ENCODE measurements at places on chromosomes 7 and 10. TPM values are rescaled to one million over a fixed set of nuclear protein-coding genes. Genes with fewer than 3 reads are reported as not detected.

The RHBDD2 gene
- total RNA-seq, result 10.8 TPM

DNA sequence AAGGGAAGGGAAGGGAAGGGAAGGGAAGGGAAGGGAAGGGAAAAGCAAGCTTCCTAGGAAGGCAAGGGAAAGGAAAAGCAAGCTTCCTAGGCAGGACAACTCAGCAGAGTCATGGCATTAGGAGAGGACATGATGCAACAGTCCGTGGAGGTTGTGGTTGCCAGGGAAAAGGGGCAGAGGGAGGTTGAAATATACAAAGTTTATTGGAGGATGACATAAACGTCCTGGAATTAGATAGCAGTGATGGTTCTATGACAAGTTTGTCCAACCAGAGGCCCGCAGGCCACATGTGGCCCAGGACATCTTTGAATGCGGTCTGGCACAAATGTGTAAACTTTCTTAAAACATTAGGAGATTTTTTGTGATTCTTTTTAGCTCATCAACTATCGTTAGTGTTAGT lies 59.8 kb upstream of the OPN4 start:
- DNase-seq, result no peak

The TMEM229A gene
- total RNA-seq, result not detected

DNA sequence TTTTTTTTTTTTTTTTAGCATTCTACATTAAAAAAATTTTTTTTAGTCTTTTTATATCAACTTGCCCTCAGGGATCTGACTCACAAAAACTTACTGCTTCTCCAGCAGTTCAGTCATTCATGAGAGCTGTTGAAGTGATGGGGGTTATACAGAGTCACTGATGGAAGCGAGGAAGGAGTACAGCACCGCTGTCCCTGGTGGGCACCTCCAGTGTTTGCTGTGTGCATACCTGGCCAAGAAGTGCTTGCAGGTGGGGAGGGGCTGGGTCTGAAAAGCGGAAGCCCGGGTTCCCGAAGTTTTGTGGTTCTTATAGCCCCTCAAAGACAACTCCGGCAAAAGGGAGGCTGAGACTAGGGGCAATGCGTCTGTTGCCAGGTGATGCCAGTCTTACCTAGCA lies 46.2 kb downstream of the MINDY4 start:
- DNase-seq, result peak; percentile 49

The TRIM8 gene
- total RNA-seq, result 31.1 TPM

The ZNF479 gene
- total RNA-seq, result not detected

The GNAI1 gene
- total RNA-seq, result 89.5 TPM

DNA sequence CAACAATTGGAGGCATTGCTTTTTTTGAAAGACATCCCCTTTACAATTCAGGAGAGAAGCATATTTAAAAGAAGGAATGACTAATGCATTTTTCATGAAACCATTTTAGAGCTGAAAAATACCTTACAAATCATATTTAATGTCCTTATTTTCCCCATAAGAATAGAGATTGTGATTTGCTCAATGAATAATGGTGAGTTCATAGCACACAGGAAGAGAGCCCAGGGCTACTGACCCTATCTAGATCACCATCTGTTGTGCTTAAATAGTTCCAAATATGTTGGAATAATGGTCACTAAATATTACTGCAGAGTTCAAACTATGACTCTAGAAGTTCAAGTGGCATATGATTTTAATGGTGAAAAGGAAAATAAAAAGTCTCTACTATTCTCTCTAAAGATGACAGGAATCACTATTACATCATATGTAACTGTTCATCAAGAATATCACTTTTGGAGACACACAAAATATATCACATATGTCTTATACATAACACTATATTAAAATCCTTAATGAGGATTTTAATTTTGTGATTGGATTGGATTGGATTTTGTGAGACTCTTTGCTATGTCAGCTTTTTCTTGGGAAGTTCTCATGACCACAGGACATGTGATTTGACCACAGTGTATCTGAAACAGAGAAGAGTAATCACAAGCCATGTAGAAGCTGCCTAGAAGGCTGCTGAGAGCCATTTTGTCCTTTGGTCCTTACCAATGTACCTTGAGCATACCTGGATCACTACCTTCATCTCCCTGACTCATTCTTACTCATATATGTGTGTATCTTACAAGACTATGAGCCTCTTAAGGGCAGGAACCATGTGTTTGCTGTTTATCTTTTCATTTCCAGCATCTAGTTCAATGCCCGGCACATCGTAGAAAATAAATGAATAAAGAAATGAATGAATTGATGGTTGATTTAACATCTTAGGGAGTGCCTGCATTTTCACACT lies 26.4 kb downstream of the SLC16A9 start:
- peak; percentile 61 for DNase-seq

DNA sequence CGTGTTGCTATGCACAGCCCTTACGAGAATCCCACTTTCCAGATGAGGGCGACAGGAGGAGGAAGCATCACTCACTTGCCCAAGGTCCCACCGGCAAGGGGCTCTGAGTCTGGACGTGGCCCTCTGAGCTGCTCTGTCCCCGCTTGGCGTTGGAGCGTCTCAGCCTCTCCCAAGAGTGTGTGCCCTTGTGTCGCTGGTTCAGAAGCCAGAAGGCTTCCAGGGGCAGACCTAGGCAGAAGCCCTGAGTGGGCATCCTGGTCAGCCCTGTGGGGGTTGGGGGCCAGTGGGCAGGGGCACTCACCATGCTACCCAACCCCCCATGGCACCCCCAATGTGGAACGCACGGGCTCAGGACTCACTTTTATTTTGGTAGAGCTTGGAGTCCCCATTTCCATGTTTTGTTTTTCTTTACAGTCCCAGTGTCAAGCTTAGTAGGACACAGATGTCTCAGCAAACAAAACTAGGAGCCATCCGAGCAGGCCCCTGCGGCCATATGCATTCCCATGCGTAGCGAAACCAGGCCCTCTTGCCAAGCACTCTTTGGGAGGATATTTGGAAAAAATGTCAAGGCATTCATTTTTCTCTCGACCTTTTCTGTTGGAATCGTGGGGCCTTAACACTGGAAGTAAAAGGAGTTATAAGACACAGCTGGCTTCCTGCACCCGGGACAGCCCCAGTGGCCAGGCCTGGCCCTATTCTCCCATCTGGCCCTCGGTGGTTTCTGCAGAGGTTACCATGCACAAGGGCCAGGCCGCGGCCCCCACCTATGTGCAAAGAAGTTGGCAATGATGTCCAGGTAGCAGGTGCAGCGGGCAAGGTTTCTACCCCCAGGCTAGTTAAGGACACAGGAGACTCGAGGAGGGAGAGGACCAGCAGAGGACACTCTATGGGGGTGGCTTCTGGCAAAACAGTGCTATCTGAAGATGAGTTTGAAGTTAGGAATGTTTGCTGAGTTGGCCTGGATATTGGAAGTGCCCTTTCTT lies 97.0 kb downstream of the LHPP start:
- DNase-seq, result no peak

DNA sequence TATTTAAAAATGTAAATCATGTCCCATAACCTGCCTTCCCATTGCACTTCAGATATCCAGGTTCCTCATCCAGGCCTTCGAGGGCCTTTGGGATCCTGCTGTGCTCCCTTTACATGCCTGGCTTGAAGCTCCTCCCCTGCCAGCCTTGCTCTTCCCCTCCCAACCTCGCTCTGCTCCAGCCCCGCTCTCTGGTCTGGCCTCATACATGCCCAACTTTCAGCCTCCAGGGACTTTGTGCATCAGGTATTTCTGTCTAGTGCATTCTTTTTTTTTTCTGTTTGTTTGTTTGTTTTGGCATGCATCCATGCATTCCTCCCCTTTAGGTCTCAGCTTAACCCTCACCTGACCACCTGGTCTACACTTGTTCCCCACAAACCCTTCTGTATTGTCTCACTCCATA lies 160.3 kb downstream of the SNX10 start:
- DNase-seq, result no peak

DNA sequence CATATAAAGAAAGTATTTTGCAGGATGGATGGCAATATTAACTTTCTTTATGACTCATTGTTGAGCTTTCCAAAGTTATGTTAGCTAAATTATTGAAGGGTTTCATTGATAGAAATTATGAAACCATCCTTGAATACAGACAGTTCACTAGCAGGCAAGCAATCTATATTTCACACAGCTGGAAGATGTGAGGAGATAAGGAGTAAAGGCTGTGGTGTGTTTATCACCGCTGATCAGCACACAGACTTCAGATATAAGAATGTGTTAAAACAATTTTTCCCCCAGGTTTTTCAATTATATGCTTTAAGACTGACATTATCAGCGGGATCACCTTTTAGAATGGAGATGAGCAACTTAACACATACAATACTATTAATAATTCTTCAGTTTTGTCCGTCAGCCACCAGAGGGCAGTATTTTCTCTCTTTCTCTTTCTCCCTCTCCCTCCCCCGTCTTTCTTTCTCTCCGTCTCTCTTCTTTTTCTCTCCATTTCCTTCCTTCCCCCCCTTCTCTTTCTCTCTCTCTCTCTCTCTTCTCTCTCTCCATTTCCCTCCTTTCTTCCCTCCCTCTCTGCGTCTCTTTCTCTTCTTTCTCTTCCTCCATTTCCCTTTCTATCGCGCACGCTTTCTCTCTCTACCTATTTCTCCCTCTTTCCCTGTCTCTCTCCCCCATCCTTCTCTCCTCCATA lies 62.9 kb upstream of the FAM171A1 start:
- peak; percentile 33 for DNase-seq

DNA sequence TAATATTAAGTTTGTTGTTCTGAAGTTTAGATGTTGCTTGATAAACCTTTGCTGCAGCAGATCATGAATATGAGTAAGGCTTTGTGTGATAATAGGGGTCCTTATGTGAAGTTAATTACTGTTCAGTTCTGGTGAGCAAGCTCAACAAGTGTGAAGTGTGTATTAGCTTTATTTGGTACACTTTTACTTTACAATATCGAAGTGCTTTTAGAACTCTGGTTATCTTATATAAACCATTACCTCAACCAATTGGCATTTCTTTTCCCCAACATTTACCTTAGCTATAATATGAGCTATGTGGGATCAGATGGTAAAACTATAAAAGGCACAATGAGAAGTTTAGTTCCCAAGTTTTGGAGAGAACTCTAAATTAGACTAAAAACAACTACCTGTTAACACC lies 127.6 kb downstream of the LCOR start:
- no peak for DNase-seq

The UPK3B gene
- total RNA-seq, result 0.26 TPM

The RAMP3 gene
- not detected for total RNA-seq

GRCh38 chr7:99596408-99596955 lies 1.6 kb upstream of the TMEM225B start:
- no peak for DNase-seq

DNA sequence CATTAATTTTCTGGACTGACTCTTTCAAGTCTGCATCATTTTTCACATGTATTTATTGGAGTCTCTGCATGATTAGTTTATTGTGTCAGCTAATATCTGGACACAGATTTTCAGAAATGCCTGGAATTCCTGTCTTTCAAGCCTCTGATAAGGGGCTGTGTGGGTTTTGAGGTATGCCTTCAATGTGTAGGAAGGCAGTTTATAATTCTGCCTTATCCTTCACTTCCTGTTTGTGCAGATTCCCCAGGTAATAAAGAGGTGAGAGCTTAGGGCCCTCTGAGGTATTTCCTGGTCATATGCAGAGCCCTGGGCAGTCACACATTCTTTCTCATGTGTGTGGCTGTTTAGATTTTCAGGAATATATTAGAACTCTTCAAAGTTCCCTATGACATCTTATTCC lies 79.4 kb upstream of the PRKCQ start:
- peak; percentile 10 for DNase-seq

DNA sequence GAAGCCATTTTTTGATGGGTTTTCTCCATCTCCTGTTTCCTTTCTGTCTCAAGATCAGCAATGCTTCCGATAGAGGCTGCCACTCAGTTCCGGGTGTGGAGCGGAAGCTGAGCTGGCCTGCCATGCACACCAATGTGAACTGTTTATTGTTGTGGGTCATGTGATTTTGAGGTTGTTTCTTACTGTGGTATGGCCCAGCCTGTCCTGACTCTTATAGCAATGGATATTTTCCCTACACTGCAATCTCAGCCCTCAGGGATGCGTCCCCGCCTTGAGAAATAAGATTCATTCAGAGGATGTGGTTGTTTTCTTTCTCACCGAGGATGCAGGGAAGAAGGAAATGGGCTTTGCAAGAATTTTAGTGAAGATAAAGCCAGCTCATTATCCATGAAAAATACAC lies 134.7 kb downstream of the PFKFB3 start:
- DNase-seq, result no peak

GRCh38 chr7:137846827-137847567 lies at the start of gene DGKI:
Gene DGKI (minus strand): TSS chr7:137846974.
- no peak for DNase-seq

DNA sequence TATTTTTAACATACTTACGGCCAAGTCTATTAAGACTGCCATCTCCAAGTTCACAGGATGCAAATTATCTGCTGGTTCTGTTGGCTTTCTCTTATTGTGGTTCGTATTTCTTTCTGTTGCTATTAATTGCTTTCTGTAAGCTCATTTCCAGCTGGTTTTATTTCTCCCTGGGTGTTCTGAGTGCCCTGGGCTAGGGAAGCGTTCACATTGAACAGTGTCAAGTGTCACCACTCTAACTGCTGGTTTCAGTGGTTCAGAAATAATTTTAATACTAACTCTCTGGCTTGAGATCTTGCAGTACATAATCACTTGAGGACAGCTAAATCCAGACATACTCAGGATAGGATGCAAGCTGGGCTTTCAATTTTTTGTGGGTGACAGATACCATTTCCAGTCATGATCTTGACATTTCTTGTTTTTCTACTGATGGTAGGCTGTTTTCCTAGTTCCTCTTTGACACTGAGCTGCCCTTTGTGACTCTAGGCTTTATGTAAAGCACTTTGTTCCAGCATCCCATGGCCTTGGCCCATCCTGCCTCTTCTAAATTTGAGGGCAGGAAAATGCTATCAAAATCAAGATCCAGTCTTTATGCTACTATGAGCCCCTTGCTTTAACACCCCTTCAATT lies 117.6 kb downstream of the SNX13 start:
- DNase-seq, result no peak

DNA sequence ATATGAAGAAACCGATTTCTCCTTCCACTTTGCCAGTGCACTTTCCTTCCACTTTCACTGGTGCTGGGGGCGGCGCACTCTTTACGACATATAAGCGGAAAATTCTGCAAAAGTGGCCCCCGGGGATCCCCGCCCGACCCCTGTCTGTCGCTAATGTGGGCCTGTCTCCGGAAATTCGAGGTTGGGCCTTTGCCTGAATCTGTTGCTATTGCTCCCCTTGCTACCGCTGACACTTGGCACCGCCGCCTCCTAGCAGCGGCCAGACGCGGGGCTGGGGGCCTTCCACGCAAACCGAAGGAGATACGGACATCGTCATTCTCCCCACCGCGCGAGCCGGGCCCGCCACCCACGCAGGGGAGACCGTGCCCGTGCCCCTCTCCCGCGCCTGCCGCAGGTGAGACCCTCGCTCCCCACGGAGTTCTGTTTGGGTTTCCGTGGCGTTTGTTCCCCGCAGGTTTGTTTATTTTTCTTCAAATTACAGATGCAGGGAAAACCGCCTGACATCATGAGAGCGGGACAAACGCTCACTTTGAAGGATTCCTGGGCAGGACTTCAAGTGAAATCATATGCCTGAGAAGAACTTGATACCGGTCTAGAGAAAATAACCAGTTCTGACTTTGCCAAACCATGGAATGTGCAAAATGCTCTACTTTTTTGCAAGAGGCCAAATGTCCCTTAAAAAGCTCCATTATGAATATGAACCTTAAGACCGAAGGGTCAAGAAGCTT lies 5.0 kb downstream of the TWIST1 start:
- DNase-seq, result no peak

GRCh38 chr10:62996925-62997324 lies 136.2 kb upstream of the NRBF2 start:
- no peak for DNase-seq

The ZNF736 gene
- total RNA-seq, result 9.7 TPM
